ENCODE measurements at places on chromosomes 13 and 19. TPM values are rescaled to one million over a fixed set of nuclear protein-coding genes. Genes with fewer than 3 reads are reported as not detected.

GRCh38 chr19:11673608-11674041 is 65.1 kb downstream of the ZNF823 start:
- DNase-seq, result no peak

CCL25 gene
- total RNA-seq, result not detected

DNA sequence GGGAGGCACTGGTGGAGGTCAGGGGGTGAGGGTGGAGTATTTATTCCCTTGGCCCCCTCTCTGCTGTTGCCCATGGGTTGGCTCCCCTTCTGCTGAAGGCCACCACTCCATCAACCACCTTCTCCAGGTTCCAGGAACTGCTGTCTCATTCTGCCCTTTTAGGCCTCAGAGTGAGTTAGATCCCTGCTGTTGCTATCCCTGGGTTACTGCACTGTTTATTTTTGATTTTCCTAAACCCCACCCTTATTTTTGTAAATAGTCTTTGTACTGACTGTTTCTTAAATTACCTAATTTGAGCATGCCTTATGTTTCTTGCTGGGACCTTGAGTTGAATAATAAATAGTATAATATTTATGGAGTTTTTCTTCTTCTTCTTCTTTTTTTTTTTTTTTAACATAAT is 132.8 kb downstream of the RGCC start:
- no peak for DNase-seq

DNA sequence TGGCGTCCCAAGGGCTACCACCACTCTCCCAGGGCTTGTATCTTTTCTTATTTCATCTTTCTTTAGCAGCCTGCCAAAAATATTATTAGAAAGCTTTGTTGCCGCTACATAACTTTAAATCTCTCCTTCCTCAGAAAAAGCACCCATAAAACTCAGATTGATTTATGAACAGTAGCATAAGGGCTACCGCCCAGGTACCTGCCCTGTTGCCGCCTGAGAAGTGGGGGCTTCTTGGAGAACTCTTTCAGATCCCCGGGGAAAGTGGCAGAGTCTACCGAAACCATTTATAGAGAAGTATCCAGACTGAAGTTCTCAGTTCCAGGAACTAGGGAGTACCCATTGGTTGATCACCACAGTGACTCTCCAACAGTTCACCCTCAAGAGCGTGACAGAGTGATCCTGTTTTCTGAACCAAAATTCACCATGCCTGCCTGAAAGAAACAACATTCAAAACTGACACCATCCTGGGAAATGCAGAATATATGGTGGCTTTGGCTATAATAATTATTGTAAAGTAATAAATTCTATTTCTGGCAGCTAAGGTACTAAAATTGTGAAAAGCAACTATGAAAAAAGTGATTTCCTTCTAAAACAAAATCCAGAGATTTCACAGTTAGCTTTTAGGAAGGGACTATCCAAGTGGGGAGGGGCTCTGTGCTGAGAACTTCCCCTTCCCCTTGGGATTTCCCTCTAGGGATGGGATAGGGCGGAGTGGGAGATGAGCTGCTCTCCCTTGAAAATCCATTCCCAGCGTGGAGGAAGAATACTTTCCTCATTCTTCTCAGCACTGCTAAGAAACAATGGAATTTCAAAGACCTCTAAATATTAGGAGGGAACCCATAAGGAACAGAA is 877 bp upstream of the N4BP2L1 start:
- no peak for DNase-seq

- no peak for DNase-seq
Measured at GRCh38 chr19:5093297-5093928, 124.5 kb downstream of the KDM4B start.

- DNase-seq, result no peak
Measured at GRCh38 chr19:5238700-5239099, 101.9 kb downstream of the PTPRS start.

ZNF575 gene
- 4.8 TPM for total RNA-seq

GRCh38 chr13:109703250-109703649 is 83.1 kb downstream of the IRS2 start:
- no peak for DNase-seq

DNA sequence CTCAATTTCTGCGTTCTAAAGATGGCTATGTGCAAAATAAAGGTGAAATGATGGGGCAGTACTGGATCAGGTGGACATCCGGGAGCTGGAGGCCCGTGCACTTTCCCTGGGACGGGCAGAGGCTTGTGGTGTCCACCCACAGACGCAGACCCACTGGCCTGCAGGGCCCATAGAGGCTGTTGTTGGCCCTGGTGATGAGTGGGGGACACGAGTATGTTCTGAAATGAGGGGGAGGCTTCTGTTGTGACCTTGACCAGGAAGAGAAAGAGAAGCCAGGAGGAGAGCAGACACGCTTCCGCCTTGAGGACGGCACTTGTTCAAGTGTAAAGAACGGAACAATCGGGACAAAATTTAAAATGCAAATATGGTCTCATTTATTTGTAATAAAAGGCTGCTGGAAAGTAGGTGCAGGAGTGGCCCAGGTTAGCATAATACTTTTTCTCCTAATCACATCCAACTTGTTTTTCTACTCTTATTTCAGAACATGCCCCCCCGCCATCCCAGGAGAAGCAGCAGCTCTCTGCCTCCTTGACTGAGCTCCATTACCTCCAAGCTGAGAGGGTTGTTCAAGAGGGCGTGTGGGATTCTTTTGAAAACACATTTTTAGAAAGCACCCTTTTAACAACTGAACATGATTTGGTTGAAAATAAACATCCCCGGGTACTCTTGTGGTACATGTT is 27.1 kb downstream of the ATP11A start:
- no peak for DNase-seq
